ENCODE measurements at places on chromosomes 2 and 18.

- DNase-seq = peak; percentile 76
Measured at GRCh38 chr2:201966691-201967438, 66.8 kb upstream of the FZD7 start.

DNA sequence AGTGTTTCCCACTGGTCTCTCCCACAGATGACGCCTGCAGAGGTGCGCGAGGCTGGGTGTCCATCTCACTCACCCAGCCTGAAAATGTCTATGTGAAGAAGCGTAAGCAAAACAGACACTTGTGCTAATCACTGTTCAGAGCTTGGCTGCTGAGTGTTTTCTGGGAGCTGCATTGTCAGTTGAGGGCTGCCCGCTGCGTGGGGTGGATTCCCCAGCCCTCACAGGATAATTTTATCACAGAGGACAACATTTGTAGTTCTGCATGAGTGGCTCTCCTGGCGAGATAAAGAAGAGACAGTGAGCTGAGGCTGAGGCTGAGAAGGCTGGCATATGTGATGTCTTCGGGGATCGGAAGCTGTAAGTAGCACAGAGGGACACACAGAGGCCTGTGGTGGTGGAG lies 16.2 kb upstream of the CAPN13 start:
- peak; percentile 51 for DNase-seq

DNA sequence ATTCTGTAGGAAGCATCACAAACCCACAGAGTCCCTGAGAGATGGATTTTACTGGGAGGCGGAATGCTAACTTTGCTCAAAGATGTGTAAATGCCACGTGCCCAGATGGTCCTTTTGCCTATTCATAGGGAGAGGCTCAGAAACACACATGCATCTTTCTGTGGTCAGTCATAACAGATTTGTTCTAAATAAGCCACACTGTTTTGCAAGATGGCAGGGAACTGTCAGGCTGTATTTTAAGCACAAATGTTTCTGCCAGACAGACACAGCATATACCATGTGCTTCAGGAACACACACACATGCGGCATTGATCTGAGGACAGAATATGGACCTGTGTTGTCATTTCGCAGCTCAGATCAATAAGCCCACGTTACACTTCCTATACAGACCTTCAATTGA lies 312.0 kb downstream of the GPD2 start:
- DNase-seq = no peak

DNA sequence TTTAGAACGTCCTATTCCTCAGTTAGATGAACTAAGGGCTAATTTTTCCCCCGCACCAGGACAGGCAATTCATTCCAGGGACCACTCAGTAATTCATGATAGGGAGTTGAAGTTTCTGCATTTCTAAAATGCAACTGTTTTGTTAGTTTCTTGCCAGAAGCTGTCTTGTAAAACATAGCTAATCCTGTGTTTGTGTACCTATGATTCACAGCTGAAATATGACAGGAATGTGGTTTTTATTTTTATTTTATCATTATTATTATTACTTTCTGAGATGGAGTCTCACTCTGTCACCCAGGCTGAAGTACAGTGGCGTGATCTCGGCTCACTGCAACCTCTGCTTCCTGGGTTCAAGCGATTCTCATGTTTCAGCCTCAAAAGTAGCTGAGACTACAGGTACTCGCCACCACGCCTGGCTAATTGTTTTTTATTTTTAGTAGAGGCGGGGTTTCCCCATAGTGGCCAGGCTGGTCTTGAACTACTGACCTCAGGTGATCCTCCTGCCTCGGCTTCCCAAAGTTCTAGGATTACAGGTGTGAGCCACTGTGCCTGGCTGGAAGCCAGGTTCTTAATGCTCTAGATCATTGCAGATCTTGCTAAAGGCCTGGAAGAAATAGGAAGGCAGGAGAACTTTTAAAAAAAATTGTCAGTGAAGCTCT lies 154.8 kb upstream of the FHL2 start:
- no peak for DNase-seq

DNA sequence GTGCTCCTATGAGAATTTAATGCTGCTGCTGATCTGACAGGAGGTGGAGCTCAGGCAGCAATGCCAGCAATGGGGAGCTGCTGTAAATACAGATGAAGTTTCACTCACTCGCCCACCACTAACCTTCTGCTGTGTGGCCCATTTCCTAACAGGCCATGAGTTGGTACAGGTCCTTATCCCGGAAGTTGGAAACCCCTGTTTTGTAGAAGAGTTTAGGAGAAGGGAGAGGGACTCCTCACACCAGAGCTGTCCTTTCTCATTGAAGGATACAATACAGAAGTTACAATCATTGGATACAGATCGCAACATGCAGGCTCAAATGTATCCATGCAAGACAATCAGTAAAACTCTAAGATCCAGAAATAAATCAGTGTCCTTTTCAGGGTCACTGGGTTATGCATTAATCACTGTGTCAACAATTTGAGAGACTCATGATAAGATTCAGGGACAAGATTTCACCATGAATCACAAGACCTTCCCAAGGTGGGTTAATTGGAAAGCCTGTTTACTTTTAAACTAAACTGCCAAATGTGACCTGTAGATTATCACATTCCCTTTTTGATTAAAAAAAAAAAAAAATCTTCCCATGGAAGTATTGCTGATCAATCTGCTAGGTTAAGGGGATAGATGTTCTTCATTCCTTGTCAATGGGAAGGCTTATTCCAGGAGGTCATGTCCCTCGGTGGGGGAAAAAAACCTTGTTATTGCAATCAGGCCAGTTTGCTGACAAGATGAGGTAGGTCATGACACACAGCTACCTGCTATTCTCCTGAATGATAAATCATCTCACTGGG lies 97.2 kb downstream of the SP100 start:
- DNase-seq = no peak

DNA sequence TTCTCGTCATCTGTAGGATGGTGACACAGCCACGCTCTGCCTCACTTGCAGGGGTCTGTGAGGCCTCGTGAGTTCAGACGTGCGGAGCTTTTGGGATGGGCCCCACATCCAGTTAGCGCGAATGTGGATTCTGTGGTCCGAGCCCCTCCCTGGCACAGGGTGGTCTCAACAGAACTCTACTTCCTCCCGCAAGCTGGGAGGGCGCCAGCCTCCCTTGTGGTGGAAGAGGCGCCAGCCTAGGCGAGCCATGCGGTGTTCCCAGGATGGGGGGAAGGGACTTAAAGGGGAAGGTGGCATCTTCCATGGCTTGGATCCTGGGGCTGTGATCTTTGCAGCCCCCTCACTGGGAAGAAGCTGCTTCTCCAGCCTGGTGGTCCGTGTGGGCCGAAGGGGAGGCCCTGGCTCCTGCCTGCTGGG lies 1.4 kb downstream of the SNORC start:
- no peak for DNase-seq

DNA sequence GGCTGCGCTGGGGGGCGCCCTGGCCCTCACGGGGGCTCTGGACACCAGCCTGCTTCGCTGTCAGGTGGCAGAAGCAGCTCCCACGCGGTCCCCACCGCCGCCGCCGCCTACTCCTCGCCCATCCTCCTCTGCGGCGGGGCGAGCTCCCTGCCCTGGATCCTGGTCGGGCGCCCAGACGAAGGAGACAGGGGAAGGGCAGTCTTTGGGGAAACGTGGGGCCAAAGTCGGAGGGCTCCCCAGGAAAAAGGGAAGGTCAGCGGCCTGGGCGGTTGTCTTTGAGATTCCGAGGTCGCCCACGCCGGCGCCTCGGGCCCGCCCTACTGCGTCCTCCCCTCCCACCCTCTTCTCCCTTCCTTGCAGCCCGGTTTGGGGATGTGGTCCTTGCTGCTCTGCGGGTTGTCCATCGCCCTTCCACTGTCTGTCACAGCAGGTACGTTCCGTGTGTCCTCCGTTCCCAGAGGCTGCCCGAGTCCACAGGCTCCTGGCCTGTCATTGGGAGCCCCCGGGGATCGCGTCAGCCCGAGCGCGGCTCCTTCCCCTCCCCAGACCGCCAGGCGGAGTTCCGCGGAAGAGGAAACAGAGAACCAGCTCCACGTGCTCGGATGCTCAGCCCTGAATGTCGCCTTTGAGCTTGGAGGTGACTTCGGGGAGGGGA lies 800 bp downstream of the IL1RL2 start:
- peak; percentile 72 for DNase-seq

DNA sequence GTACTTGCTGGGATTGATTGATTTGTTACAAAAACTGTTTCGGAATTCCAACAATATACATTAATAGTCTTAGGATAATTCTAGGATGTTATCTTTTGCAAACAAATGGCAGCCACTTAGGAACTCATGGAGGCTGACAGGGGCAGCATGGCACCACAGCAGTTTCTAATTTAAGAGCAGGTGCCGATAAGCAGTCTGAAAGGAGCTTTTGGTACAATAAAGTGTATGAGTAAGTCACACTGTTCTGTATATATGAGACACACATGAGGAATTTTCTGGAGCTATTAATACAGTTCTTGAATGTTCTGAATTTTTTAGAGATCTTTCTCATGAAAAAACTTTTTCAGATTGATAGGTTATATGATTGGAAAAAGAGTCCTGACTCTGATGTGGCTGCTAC lies 52.2 kb downstream of the EIF5B start:
- no peak for DNase-seq

DNA sequence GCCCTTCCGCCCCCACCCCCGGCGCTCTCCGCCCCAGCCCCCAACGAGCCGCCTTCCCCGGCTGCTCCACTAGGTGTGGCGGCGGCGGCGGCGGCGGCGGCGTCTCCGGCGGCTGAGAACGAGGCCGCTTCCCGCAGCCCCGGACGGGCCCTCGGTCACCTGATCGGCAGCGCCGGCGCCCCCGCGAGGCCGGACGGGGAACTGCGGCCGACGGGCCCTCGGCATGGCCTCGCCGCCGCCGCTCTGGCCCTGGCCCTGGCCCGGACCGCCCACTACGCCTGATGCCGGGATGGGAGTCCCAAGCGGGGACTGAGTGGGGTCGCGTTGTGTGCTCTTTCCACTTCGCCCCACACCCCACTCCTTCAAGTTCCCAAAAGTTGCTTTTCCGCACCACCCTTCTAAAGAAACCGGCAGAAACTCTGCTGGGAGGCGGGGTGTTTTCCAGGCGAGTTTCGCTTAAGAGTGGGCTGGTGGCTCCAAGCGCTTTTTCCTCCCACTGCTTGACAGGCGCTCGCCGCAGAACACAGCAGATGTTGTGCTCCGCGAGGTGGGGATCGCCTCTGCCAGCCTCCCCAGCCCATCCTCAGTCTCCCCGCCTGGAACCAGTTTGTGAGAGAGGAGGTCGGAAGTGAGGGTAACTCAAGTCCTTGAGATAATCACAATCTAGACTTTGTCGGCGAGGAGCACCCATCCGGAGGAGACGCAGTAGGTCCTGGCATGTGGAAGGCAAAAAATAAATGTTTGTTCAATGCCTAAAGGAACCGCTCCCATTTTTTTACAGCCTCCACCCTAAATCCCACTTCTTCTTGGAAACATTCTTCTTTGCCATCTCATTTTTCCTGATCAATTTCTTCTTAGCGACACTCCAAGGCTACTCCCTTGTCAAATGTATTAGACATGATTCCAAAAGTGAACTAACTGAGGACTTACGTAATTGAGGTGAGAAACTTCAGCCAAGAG lies at the start of gene NCKAP1:
NCKAP1 (minus strand) TSS at position 117 of the 960 bp plus-strand sequence. CDS start 358 bp downstream, outside the sequence.
- DNase-seq = peak; percentile 97

DNA sequence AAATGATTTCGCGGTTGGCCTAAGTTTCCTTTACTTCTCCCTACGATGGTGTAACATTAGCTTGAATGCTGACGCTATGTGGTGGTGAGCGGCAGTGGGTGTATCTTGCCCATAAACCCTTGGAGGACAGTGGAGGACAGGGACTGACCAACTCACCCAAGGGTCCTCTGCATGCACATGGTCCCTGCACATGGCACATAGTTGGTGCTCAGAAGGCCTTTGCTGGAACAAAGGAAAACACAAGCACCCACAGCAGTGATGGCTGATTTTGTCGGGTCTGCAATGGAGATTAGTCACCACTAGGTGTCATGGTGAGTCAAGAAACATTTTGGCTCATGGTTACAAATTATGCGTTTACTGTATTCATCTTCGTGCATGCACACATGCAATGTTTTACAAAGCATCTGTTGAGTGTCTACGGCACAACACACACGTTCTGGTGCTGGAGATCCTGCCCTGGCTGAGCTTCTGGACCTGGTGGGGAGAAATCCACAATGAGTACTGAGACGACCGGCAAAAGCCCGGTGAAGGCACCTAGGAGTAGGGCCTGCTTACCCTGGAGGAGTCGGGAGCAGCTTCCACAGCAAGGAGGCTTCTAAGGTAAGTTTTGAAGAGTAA lies 44.0 kb downstream of the PDCL3 start:
- peak; percentile 65 for DNase-seq

DNA sequence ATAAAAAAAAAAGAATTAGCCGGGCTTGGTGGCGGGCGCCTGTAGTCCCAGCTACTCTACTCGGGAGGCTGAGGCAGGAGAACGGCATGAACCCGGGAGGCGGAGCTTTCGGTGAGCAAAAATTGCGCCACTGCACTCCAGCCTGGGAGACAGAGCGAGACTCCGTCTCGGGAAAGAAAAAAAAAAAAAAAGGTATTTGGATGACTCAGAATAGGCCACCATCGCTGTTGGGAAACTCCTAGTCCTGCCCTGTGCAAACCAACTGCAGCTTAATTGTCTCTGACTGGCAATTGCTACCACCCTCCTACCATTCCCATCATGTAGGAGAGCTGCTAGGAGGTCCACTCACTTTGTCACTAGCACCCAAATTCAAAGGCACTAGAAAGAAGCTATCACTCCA lies 43.5 kb downstream of the ATP8B1 start:
- no peak for DNase-seq

DNA sequence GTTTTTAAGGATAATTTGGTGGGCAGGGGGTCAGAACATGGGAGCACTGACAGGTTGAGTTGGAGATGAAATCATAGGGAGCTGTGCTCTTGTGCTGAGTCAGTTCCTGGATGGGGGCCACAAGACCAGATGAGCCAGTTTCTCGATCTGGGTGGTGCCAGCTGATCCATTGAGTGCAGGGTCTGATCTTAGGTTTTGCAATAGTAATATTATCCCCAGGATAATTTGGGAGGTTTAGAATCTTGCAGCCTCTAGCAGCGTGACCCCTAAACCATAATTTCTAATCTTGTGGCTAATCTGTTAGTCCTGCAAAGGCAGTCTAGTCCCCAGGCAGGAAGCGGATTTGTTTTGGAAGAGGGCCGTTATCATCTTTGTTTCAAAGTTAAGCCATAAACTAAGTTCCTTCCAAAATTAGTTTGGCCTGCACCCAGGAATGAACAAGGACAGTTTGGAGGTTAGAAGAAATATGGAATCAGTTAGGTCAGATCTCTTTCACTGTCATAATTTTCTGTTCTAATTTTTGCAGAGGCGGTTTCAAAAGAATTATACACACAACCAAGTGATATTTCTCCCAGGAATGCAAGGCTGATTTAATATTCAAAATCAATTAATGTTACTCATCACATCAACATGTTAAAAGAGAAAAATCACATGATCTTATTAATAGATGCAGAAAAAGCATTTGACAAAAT lies 23.0 kb downstream of the DBI start:
- peak; percentile 48 for DNase-seq

- DNase-seq = peak; percentile 75
Measured at GRCh38 chr2:171794918-171795317, 99.1 kb downstream of the SLC25A12 start.

DNA sequence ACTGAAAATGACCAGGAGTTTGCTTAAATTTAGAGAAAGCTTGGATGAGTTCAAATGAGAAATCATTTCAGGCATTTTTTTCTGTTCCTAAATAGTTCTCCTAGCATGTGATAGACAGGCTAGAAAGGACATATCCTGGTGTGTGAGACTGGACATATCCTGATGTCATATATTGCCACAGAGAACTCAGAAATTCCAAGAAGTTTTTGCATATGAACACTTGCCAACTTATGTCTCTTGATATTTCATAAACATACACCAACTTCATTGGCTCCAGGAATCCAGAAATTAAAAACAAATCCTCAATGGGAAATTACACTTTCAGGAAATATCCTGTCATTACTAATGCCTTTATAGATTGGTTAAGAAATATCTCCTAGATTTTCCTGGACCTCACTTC lies 2.9 kb upstream of the SERPINB4 start:
- DNase-seq = no peak

Data from eye (tissue), 1 donor.